ENCODE measurements at places on chromosomes 3 and 15.

DNA sequence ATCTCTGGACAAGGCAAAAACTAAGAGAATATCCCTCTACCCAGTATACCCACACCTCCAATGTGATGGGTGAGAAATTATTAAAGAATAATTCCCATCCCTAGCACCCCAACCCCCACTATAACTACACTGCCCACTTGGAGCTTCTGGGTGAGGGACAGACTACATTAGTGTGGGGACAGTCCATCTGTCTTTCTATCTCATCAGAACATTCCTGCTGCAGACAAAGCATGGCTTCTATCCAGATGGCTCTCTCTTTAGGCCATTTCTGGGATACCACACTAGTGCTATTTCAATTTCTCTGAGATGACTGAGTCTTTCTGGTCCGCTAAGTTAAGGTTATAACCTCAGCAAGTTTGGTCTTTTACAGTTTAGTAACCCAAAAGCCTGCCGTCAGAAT, 6.6 kb downstream of the CSNK1G1 start:
- DNase-seq: no peak

GRCh38 chr3:12235691-12236090, 53.2 kb upstream of the PPARG start:
- DNase-seq: no peak

DNA sequence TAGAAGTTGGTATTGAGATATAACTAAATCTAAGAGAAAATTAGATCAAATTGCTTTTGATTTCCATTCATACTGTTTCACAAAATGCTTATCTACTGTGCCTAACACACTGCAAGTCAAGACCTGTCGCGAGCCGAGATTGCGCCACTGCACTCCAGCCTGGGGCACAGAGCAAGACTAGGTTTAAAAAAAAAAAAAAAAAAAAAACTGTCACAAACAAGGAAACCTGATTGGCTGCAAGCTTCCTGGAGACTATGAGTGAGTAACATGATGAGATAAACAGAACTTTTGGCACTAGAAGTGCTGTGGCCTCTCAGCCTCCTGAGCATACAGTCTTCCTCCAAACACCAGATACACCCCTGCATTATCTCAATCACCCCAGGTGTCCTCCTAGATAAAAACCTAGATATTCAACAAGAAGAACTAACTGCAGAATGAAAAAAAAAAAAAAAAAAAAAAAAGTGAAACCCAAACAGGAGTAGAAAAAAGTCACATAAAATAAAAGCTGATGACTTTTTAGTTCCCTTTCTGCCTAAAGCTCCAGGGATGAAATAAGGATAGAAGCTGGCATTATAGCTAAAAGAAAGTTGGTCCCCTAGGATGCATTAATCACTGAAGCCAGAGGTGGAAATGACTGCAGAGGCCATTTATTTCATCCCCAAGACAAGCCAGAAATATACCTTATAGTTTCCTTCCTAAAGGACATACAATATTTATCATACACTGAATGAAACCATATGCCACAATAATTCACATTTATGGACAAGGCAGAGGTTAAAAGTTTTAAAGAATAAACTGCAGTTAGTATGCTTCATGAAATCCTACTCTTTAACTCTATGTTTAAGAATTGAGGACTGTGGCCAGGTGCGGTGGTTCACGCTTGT, 82.4 kb downstream of the P3H2 start:
- no peak for DNase-seq

GRCh38 chr3:8981700-8982099, 18.4 kb upstream of the RAD18 start:
- DNase-seq: no peak

DNA sequence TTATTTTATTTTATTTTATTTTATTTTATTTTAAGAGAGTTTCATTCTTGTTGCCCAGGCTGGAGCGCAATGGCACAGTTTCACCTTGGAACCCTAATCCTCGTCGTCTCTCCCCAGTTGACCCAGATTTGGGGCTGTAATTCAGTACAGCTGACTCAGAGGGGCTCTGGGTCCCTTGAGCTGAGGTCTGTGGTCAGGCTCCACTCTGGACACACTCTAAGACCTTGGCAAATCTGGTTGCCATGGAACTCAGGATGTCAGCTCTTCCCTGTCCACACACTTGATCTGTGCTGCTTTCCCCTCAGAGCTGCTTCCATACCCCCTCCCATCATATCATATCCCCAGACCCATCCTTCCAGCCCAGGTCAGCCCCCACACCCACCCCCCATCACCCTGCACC, 675 bp upstream of the CYP11A1 start:
- DNase-seq: no peak

DNA sequence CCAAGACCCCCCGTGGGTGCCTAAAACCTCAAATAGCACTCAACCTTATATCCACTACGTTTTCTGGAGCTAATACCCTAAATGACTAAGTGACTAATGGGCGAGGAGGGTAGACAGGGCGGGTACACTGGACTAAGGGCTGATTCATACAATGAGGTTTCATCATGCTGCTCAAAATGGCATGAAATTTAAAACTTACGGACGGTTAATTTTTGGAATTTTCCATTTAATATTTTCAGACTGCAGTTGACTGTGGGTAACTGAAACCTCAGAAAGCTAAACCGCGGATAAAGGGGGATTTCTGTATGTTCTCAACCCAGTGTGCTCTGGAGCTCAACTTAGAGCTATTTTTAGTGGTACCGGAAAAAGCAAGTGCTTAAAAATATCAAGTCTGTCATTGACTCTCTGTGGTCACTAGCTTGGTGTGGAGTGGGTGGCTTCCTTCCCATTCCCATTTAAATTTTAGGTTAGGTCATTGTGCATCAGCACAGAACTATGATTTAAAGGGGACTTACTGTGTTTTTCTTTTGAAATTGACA, 72.9 kb downstream of the LRRC28 start:
- no peak for DNase-seq

- DNase-seq: peak; percentile 71
These were observed 24.0 kb downstream of the STX19 start for GRCh38 chr3:94004301-94004910.

- no peak for DNase-seq
These were observed 98.2 kb downstream of the RBMS3 start for GRCh38 chr3:29379097-29379496.

DNA sequence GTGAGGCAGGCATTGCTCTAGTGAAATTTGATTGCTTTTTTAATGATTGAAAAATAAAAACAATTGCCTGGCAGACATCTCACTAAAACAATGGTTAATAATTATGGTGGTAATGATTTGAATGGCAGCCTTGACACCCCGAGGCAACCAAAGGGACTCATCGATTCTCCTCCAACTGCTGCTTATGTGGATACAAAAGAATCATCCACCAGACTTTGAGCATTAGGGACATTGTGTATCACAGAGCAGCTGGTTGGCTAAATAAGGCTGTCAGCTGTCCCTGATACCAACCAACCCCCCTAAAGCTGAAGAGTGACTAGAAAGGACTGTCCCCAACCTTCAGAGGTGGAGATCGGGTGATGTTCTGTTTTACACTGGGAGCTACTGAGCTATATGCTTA, 1.7 kb upstream of the CD47 start:
- DNase-seq: no peak

DNA sequence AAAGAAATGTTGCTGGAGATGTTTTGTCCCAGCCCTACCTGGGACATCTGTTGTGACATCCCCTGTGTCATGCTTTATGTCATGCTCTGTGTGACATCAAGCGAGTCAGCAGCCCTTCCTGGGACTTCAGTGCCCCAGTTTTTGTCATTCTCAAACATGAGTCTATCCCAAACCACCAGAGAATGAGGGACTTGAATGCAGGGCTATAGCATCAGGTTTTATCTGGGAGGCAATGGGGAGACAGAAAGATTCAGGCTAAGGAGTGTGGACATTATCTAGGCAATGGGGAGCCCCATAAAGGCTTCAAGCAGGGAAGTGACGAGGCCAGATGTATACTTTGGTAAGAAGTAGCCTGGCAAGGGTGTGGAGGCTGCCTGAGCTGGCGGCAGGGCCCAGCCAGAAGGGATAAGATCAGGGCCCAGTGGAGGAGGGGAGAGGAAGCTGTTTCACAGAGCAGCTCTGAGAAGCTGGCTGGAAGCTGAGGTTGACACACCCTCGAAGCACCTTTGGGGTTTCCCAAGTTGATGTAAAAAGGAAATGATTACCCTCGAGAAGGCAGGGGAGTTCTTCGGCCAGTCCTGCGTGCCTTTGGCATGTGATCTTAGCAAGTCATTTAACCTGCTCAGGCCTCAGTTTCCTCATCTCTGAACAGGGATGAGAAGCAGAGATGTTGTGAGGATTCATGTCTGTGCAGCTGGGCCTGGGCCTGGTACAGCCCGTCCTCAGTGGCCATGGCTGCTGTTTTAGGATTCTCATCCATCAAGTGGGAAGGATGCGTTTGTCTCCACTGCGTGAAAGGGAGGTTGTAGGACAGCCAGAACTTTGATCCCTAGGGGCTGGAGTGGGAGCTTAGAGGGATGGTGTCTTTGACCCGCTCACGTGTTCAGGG, 34.3 kb downstream of the IRAK2 start:
- DNase-seq: peak; percentile 90

DNA sequence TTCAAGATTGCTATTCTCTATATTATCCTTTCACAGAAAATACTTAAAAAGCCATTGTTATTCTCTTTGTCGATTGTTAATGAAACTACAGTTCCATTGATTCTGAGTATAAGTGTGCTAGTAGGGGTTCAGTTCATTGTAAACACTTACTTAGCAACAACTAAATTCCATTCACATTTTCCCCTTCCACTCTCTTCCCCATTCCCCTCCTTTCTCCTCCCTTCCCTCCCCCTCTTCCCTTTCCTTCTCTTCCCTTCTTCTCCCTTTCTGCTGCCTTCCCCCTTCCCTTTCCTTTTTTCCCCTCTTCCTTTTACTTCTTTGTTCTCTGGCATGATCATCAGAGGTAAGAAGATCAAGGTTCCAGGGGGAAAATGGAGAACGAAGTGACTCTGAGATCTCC, 21.3 kb upstream of the RIOX2 start:
- no peak for DNase-seq

DNA sequence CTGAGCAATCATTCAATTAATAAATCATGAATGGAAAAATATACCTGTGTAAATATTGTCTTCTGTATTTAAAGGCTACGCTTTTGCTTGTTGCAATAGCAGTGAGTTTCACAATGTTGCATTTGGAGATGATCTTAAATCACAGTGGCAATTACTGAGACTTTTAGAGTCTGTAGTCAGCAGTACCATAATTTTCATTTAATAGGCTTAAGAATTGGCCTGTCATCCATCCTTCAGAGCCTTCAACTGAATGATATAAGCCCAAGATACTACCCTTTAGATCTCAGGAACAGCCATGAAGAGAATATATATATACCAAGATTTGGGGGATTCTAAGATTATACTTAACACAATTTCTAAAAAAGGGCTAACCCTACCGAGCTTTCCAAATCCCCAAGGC, 458.1 kb downstream of the GBE1 start:
- DNase-seq: no peak

All from CD4-positive, alpha-beta T cell treated with Interleukin-4 for 1 hour (primary cell).